ENCODE measurements at places on chromosomes 6 and 20.

DNA sequence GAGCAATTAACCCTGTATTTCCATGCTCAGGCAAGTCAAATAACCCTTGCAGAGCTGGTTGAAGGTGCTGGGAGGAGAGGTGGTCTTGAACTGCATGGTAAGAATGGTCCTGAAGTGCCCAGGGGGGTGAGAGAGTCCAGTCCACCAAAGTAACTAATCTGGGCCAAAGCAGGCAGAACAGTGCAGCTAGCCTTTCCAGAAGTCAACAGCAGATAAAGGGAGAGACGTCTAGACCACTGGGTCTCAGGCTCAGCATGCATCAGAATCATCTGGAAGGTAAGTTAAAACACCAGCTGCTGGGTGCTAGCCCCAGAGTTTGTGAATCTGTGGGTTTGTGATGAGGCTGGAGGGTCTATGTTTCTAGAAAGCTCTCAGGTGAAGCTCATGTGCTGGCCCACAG, 232.3 kb upstream of the ECI2 start:
- no peak for DNase-seq

- no peak for DNase-seq
Observed at GRCh38 chr6:167936051-167936450, 61.4 kb upstream of the KIF25 start.

DNA sequence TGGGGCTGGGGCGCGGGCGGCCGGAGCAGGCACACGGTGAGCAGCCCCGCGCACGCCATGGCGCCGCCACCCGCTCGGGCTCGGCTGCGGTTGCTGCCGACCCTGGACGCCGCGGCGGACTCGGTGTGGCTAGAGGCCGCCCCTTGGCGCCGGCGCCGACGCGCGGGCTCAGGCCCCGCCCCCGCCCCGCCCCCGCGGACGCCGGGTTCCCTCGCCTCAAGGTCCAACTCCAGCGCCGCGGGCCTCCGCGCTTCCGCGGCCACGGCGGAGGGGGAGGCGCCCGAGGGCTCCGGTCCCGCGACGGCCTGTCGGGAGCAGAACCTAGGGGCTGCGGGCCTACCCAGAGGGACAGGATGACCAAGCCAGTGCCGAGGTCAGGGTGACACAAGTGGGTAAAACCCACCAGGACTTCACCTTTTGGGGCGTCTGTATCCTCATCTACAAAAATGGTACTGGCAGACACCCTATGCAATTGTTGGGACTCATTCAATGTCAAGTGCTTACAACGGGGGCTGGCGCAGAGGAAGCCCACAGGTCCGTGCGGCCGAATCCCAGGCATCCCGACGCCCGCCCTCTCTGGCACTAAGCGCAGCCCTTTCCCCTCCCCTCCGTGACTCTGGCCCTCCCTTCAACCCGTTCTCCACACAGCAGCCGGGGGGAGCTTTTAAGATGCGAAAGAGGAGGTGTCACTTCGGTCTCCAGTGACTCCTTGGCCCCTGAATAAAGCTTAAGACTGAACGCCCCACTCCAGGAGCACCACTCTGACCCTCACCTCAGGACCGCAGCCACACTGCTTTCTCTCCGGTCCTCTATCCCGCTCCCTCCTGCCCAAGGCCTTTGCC, at the start of gene NECAB3:
TSS of gene NECAB3 (minus strand) at position 135 of the 842 bp plus-strand sequence. CDS start at position 59, 76 bp downstream.
- no peak for DNase-seq

- DNase-seq = no peak
Observed at GRCh38 chr20:24341781-24342180, 127.6 kb upstream of the SYNDIG1 start.

DNA sequence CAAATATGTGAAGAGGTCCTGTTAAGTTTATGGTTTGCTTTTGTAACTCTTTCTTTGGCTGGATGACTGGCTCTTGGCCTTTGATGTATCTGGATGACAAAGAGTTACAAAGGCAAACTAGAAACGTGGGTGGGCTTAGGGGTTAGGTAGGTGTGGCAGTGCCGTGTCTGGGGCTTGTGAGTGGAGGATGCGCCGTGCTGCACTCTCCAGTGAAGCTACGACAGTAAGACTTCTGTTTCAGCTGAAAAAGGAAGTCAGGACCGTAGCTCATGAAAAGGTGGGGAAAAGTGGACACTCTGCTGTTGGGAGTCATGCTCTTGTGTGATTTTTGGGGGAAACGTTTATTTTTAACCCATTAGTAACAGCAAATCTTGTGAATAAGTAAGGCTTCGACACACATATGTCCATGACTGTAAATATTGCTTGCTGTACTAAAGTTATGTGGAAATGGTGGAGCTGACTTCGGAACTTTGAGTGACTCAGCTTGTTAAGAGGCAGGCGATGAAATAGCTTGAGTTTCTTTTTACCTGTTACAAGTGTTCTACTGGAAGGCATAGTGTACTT, 45.6 kb downstream of the DUSP22 start:
- no peak for DNase-seq

DNA sequence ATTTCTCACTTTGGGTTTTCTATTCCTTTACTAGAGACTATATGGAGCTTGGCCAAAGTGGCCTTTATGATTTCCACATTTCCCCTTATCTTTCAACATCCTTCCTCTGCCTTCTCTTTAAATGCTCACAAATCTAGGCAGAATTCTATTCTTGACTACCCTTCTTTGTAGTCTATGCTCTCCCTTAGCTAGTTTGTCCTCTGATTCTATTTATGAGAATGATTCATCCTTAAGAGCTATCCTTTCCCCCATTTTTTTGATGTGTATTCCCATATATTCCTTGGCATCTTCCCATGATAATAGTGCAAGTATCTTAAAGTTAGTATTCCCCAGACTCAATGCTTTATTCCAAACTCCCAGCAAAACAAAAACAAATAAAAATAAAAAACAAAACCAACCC, 53.1 kb downstream of the IL20RA start:
- no peak for DNase-seq

GRCh38 chr6:43189776-43190304, 7.8 kb downstream of the CUL9 start:
- DNase-seq = no peak

- no peak for DNase-seq
Observed at GRCh38 chr6:15335916-15336315, 90.0 kb downstream of the JARID2 start.

GRCh38 chr6:129672341-129672682, 37.7 kb downstream of the ARHGAP18 start:
- no peak for DNase-seq

DNA sequence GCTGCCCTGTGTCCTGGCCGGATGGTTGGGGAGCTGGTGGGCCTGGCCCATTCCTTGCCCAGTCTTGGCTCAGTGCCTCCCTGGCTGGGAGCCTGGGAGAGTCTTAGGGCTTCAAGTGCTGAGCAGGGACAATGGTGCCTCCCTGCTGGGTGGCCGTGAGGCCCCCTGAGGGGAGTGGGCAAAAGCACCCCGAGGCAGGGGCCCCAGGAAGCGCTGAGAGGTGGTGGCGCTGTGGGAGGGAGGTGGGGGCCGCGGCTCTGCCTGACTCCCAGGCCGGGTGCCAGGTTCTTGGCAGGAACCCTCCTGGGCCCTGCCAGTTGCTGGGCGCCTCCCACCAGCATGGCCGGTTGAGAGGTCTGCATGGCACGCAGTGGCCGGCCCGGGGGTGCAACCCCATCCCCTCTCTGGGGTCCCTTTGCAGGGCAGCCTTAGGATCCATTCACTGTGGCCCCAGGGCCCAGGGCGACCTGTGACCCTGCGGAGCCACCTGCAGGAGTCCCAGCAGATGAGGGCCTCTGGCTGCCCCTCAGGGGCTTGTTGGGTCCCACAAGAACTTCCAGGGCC, 9.2 kb upstream of the RPS21 start:
- DNase-seq = no peak

- no peak for DNase-seq
Observed at GRCh38 chr6:166719019-166719418, 92.0 kb upstream of the RPS6KA2 start.

DNA sequence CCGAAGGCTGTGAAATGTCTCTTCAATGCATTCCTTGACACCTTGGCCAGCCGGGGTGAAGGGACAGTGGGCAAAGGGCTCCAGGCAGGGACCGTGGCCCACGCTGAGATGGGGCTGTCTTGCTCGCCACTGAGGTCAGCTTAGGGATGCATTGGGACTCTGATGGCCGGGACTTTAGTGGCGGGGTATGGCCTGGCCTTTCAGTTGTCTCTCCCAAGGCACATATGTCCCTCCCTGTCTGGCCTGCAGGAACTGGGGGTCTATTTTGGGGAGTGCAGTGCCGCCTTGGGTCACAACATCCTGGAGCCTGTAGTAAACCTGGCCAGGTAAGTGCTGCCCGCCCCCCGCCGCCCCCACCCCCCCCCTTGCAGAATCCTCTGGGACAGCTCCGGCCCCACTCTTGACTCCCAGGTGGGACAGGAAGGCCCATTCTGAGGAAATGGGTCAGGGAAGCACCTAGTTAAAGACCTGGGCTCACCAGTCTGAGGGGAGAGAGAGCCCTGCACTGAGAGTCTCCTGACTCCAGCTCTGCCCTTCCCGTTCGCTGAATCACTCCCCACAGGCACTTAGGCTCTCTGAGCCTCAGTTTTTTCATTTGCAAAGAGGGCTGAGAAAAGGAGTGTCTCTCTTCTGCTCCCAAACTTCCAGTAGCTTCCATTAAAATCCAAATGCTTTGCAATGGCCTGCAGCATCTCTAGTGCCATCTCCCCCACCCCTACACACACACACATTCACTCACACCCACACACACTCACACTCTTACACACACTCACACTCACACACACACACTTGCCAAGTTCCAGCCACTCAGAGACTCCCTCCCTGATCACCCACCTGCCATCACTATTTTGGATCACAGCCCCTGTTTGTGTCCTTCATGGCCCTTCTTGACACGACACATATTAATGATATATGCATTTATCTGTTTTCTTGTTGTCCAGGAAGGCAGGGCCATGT, 33.1 kb downstream of the RAB44 start:
- DNase-seq = no peak

GRCh38 chr20:38225900-38226263, 34.7 kb downstream of the KIAA1755 start:
- no peak for DNase-seq

DNA sequence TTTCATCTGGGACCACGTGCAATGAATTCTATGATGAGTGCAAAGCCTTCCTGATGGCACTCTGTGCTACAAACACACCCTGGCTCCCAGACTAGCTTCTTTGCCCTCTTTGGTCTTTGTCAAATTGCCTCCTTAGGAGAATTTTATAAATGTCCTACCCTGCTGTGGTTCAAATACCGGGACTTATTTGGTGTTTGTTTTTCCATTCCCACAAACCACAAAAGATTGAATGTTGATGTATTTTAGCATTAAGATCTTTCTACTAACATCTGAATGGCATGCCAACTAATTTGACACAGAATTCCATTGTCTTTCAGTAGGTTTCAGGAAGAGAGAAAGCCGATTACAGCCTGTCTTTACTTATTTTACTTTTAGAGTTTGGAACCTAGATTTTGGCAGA, 424.2 kb upstream of the SLC35B3 start:
- no peak for DNase-seq

- DNase-seq = no peak
Observed at GRCh38 chr20:25204550-25205276, 9.2 kb downstream of the ENTPD6 start.

- no peak for DNase-seq
Observed at GRCh38 chr6:90139272-90139817, 157.3 kb downstream of the BACH2 start.

DNA sequence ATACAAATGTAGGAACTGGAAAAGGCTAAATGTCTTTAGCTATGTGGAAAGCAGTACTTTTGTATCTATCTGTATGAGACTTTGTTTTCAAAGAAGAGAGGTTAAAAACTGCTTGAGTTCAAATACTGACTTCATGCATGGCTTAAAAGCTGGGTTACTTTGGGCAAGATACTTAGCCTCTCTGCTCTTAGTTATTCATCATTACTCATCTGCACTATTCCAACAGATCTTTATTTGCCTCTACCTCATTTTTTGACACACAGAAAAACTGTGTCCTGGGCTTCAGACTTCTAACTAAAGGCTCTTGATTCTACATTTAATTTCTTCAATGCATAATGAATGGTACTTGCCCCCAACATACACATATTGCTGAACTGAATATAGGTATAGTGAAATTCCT, 114.8 kb downstream of the DST start:
- DNase-seq = no peak

DNA sequence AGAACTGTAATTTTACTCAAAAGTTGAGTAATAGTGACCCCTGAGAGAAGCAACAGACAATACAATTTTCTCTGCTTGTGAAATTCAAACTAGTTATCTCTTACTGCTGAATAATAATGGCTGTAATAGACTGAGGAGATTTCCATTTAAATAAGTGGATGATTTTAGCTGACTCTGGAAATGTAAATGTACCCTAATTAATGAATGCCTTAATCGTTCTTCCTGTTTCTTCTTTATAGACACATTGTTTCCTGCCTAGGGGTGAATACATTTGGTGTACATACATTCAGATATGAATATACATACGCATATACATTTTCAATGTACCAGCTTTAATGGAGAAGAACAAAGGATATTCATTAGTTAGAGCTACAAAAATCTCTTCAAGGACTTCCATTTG, 611.9 kb downstream of the TFAP2B start:
- no peak for DNase-seq

DNA sequence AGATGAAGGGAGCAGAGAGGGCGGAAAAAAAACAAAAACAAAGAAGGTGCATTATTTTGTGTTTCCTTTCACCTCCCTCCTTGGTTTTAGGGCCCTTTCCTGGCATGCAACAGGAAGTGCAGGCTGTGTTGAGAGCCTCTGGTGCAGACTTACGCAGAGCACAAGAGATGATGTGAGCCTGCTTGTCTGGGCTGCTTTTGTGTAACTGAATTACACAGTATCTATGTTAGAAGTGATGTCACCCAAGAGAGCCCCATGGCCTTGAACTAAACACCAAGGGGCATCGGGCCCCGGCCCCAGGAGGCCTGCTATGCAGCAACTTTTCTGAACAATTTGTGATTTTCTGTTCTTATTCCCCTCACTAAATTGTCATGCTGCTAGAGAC, 25.5 kb downstream of the GNAS start:
- DNase-seq = no peak

GRCh38 chr6:83908813-83909212, 49.3 kb downstream of the CYB5R4 start:
- no peak for DNase-seq

- DNase-seq = no peak
Observed at GRCh38 chr20:59576216-59576953, 28.0 kb upstream of the PHACTR3 start.

- no peak for DNase-seq
Observed at GRCh38 chr6:154950979-154951344, 44.2 kb upstream of the TIAM2 start.

- no peak for DNase-seq
Observed at GRCh38 chr6:141552031-141552430, 580.7 kb upstream of the GJE1 start.

- DNase-seq = no peak
Observed at GRCh38 chr20:25042531-25043498, 15.1 kb downstream of the ACSS1 start.

GRCh38 chr6:16420715-16421461, 182.5 kb downstream of the GMPR start:
- no peak for DNase-seq

GRCh38 chr6:28896505-28897368, 27.0 kb downstream of the TRIM27 start:
- peak; percentile 25 for DNase-seq

All from NT2/D1 (cell line).